ENCODE measurements at places on chromosomes 11 and 22. TPM values are rescaled to one million over a fixed set of nuclear protein-coding genes. Genes with fewer than 3 reads are reported as not detected.
A peak's percentile ranks its signal among the peaks of the same experiment; 100 is the strongest.

Gene NXF1
- 31.7 TPM for total RNA-seq

Gene OSBP2
- total RNA-seq: 4.1 TPM

Gene KCNK4
- not detected for total RNA-seq

Gene AHNAK
- total RNA-seq: 281 TPM

Gene GNG3
- total RNA-seq: not detected

Gene GVQW3
- 2.1 TPM for total RNA-seq

Gene FANCF
- 22.9 TPM for total RNA-seq

Gene CLDN5
- total RNA-seq: not detected

Gene GPHA2
- total RNA-seq: not detected

DNA sequence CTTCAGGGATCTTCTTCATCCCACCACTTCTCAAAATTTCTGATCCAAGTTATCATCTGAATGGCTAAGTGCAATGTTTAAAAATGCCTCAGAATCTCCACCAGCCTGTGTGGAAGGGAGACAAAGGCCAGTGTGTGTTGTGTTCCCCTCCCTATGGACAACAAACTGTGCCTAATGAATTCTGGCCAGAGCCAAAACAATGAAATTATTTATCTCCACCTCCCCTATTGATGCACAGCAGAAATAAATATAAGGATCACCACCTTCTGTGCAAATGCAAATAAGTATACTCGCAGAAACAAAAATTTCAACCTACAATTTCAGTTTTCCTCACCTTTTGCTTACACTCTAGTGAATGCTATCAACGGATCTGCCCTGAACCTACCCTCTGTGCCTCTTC, 75.8 kb downstream of the GAB2 start:
- no peak for DNase-seq

DNA sequence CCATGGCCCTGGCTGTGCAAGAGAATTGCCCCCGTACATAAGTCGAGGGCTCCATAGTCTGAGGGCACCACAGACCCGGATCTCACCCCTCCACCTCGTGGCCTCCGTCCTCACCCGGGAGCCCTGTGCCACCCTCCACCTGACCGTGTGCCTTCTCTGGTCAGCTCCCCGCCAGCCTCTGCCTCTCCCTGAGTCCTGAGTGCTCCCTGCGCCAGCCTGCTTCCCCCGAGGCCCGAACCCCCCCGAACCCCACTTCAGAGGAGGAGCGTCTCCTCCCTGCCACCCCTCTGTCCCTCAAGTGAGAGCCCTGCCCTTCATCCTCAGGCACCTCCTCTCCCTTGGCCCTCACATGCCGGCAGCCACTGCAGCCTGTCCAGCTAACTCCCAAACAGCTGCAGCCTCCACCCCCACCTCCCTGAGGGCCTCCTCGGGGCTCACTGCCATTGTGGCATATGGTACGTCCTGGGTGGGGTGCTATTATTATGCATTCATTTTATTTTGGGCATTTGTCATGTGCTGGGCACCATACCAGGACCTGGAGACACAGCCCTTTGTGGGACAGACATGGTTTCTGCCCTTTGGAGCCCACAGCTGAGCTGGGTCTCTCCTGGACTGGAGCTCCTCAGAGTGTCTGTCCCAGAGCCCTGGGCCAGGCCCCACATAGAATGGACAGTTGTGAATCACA, 67.2 kb downstream of the MYO7A start:
- DNase-seq: no peak

DNA sequence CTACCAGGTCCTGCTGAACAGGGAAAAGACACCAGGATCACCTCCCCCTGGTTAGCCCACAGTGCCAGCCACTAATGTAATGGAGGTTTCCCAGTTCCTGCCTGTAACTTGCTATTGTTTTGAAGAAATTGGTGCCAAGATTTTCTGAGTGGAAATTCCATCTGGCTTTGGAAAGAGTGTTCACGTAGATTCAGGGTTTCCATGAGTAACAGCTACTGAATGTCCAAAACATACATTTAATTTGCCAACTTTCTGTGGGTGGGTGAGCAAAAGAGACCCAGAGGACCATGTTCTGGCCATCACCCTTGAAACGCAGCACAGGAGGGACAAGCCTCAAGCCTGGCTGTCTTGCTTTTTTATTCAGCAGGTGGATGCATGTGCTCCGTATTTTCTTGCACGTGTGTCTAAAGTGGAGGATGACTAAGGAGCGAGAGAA, 8.8 kb upstream of the DKK3 start:
- DNase-seq: no peak

DNA sequence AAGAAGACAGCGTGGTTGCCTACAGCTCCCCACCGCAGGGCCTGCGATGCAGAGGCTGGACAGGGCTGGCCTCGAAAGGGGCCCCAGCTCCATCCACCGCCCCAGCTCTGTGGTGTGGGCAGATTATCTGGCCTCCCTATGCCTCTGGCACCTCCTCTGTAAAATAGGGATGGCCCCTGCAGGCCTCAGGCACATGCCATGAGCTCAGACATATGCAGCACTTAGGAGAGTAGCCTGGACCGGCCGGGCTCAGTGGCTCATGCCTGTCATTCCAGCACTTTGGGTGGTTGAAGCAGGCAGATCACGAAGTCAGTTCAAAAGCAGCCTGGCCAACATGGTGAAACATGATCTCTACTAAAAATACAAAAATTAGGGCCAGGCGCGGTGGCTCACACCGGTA, 7.4 kb downstream of the APOBEC3D start:
- no peak for DNase-seq

- DNase-seq: no peak
These were observed 70.8 kb upstream of the PHOX2A start for GRCh38 chr11:72314600-72315392.

GRCh38 chr11:27201454-27202302, 161.1 kb downstream of the BBOX1 start:
- peak; percentile 100 for DNase-seq

GRCh38 chr11:9619971-9620370, 43.9 kb upstream of the SWAP70 start:
- no peak for DNase-seq

DNA sequence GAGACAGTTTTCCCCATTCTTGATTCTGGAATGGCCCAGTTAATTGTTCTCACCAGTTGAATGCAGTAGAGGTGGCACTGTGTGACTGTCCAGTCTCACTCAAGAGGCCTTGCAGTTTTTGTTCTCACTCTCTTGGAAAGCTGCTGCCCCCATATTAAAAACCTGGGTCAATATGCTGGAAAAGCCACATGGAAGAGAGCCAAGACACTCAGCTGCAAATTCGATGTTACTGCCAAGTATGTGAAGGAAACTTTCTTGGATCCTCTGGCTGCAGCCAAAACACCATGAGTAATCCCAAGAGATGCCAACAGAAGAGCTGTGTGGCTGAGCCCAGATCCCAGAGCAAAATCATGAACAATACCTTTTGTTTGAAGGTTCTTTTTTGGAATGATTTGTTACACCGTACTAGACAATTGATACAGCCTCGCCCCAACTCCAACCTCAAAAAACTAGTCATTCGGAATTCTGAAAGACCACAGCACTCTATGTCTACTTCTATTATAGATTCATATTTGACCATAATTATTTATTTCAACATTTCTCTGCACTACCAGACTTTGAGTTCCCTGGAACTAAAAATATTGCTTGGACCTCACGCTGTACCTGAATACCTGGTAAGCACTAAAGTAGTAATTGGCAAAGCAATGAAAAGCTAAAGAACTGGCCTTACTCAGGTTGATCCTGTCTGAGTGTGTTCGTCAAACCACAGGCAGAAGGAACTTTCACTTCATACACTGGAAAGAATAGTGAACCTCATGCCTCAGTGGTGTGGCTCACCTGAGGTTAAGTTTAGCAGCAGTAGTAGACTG, 378.8 kb downstream of the ETS1 start:
- DNase-seq: no peak

- no peak for DNase-seq
These were observed 67.2 kb upstream of the ALX4 start for GRCh38 chr11:44377121-44377520.

DNA sequence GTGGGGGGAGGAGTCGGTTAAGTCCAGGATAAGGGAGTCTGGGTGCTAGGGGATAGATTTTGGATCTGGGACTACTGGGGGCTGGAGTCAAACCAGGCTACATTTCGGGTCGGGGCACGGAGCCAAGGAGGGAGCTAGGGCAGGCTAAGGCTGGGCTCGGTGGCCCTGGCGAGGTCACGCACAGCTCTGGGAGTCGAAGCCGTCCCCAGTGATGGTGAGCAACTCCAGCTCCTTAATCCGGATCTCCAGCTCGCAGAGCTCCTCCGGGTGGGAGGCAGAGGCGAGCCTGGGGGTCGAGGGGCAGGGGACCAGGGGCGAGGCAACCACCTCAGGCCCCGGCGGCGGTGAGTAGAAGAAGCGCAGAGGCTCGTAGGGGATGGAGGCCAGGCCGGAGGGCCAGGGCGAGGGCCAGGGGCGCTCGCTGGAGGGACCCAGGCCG, 544 bp downstream of the C11orf91 start:
- no peak for DNase-seq

DNA sequence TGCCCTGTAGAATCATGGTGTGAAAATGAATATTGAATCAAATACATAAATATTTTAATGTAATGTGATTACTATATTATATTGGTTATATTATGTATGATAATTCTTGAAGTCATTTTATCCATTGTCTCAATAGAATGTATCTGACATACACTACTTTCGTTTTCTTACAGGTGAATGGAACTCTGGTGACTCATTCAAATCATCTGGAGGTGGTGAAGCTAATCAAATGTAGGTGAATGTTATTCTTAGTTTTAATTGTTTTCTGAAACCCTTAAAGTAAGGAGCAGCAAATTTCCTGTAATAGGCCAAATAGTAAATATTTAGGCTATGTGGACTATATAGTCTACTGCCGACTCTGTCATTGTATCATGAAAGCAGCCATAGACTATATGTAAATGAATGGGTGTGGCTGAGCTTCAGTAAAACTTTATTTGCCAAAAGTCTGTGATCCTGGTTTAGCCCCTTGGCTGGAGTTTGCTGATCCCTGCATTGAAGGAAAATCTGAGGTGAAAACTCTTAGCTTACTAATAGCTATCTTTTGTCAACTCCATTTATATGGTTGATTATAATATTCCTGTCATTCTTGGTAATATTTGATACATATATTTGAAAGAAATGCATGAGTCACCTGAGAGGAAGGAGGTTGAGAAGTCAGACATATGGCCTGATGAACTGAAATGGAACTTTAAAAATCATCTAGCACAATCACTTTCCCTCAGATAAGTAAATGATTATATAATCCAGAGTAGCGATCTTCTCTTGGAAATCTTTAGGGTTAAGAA, 87.2 kb upstream of the GRIK4 start:
- DNase-seq: peak; percentile 60

- no peak for DNase-seq
These were observed 886 bp downstream of the SHISA8 start for GRCh38 chr22:41913842-41914534.

GRCh38 chr22:33329398-33329797, 271.2 kb upstream of the SYN3 start:
- DNase-seq: no peak

- no peak for DNase-seq
These were observed 113.0 kb downstream of the ADAMTS15 start for GRCh38 chr11:130561441-130561881.

DNA sequence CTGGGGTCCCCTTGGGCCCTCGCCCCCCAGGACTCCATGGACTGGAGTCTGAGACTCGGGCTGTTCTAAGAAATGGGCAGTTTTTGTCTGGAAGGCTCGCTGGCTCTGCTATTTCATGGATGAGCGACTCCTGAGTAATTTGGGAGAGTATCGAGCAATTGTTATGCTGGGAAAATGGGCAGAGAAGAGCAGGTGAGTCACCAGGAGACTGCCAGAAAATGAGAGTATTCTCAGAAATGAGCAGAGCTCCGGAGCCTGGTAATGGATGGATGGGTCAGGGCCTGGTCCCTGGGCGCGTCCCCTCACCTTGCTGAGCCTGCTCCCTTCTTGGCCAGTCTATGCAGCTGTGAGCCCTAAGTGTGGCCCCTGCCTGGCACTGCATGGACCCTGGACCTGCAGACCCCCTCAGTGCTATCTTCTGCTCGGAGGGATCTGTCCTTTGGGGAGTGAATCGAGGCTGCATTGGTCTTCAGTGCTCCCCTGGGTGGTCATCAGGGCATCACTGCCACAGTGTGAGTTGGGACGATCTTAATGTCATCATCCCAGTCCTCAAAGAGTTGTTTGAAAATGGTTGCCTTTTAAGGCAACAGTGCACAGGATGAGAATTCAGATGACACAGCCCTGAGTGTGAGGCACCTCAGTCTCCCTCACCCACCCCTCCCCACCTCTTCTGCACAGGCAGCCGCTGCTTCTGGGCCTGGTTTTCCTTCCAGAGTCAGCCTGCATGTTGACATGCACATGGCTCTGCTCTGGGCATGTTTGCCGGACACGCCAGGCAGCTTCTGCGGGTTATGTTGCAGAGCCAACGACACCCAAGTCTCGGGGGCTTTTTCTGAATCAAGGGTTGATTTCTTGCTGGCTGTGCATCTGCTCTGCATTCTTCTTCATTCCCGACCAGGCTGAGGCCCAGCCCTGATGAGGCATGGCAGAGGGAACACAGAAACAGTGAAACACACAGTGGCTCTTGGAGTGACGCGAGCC, 519.0 kb downstream of the TBC1D22A start:
- no peak for DNase-seq

DNA sequence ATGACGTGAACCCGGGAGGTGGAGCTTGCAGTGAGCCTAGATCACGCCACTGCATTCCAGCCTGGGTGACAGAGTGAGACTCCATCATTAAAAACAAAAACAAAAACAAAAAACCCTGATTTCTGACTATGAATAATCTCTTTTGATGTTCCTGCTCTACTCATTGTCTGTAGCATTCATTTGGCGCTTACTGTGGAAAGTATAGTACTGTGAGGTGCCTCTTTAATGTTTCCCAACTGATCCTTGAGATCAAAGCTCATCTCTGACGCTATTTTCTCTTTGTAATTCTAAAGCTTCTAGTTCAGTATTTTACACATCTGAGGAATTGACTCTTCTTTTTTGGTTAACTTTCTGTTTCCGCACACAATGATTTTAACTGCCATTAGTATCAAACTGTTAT, 60.0 kb downstream of the GRK3 start:
- DNase-seq: no peak

- no peak for DNase-seq
These were observed at the start of gene MN1 for GRCh38 chr22:27801616-27802345. Gene MN1, minus strand, starts transcription at chr22:27801756. Its CDS starts 1,213 bp downstream, at chr22:27800543.

- DNase-seq: no peak
These were observed 28.5 kb downstream of the P4HA3 start for GRCh38 chr11:74282914-74283371.

GRCh38 chr11:97856666-97857065, 1164.1 kb upstream of the CNTN5 start:
- DNase-seq: no peak

DNA sequence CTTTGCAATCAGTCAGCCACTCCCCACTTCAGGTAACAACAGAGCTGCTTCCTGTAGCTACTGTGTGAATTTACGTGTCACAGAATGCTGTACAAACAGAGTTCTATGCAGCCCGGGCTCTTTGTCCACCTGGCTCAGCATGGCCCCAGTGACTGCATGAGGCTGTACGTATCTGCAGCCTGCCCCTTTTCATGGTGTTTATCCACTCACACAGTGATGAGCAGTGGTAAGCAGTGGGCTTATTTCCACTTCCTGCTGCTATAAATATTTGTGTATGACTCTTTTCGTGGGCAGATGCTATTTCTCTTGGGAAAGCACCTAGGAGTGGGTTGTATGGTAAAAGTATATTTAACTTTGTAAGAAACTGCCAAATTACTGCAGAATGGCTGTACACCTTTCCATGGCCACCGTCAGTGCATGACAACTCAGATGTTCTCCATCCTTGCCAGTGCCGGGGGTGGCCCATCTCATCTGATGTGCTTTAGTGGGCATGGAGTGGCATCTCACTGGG, 43.3 kb downstream of the MYEOV start:
- DNase-seq: no peak

GRCh38 chr22:17436981-17437412, 67.7 kb downstream of the CECR2 start:
- DNase-seq: no peak

Measured in HT-29 (cell line).